ENCODE measurements at places on chromosomes 12 and 14.

DNA sequence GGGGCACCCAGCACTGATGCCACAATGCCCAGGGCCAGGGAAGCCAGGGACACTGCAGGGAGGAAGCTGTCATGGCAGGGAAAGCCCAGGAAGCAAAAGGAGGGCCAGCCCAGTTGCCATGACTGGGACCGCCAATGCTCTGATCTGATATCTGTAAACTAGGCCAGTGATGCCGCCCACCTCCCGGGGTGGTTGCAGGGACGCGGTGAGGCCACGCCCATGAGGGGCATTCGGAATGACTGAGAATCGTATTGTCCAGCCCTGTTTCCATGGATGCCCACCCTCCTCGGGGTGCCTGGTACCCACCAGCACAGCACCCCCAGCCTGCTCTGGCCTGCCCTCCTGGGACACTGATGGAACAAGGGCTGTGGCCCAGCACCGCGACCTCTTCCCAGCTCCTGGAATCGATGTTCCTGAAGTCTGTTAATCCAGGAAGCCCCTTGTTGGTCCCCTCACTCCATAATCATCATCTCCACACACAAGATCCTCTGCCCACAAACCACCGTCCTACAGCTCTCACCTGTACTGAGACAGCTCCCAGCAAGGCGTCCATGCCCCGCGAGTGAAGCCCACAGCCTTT is 48.7 kb downstream of the CHGA start:
- DNase-seq = no peak

- no peak for DNase-seq
Observed at GRCh38 chr12:82968631-82969367, 282.1 kb downstream of the TMTC2 start.

GRCh38 chr12:66365718-66366490 is 63.6 kb downstream of the HELB start:
- DNase-seq = no peak

GRCh38 chr14:102408724-102409123 is 46.0 kb downstream of the TECPR2 start:
- DNase-seq = no peak

DNA sequence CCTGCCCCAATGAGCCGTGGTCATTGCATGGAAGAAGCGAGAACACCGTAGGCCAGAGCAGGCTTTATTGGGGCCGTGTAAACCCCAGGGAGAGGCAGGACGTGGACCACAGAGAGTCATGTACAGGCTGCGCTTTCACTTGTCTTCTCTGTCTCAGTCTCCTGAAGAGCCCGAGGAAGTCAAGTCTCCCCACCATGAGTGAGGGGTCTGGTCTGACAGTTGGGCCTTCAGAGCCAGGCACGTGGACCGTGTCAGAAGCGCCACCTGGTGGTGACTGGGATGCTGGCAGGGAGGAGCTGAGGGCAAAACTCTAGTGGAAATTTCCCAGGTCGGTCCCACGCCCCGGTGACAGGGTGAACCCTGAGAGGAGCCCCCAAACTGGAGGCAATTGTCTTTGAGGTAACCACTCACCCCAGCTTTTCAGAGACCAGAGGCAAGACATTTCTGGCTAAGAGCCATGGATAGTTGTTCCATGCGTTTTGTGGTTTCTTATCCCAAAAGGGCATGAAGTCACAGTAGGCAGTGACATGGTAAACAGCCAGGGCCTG is 17.4 kb downstream of the RPS6KL1 start:
- peak; percentile 80 for DNase-seq

- DNase-seq = no peak
Observed at GRCh38 chr14:84065811-84066210, 1464.1 kb upstream of the FLRT2 start.

DNA sequence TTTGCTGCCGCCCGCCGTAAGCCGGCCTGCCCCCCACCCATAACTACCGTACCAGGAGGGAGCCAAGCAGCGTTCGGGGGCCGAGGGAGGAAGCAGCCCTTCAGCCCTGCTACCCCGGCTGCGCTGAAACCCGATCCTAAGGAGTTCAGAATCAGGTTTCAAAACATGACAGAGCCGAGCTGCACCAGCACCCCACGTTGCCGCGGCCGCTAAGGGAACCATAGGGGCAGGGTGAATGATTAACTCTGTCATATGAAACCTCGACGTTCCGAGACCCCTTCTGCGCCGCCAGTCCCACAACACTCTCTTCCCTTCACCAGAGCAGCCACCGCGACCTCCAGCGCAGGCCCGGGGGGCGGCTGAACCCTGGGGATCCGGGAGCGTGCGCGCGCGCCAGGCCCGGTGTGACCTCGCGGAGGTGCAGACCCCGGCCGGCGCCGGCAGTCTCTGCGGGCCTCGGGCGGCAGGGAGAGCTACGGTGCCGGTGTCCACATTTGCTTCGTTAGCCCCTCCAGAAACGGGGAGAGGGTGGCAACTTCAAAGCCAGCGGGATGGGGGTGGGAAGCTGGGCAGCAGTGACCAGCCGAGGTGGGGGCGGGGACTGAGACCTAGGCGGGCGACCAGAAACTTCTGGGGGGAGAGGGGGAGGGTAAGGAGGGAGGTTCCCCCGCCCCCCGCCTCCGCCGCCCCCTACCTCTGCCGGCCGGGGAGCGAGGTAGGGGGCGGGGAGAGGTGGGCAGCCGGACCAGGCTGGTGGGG is 1.6 kb downstream of the SIX4 start:
- peak; percentile 20 for DNase-seq

GRCh38 chr14:80419345-80419744 is 208.0 kb upstream of the DIO2 start:
- DNase-seq = no peak

- DNase-seq = peak; percentile 3
Observed at GRCh38 chr14:95895720-95896119, 19.1 kb downstream of the TUNAR start.

- no peak for DNase-seq
Observed at GRCh38 chr14:68589447-68590200, 203.2 kb downstream of the ZFP36L1 start.

DNA sequence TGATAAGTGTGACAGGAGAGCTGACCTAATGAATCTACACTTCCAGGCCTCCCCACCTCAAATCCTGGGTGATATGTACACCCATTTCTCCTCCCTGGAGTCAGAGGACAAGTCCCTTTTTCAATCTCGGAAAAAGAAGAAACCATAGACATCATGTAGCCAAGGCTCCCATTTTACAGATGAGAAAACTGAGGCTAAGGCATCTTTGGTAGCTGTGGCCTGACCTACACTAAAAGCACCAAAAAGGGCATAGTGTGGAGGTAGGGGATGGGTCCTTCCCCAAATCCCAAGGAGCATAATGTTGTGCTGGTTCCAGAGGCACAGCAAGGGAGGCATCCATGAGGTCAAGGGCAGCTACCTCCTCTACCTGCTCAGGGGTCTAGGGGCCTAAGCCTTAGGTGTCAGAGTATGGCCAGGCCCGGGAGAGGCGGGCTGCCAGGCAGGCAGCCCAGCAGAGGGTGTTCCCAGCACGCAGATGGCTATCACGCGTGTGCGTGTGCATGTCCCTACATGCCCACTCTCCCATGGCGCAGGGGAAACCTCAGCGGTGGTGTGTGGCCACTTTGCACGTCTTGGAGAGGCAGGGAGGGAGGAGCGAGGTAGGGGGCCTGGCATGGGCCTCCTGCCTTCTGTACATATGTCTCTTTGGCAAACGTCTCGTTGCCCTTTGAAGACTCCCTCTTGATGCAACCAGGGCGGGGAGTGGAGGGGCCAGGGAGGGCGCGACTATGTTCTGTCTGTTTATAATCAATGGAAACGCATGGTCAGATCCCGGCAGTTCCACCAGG is 2.5 kb downstream of the PGF start:
- DNase-seq = no peak

DNA sequence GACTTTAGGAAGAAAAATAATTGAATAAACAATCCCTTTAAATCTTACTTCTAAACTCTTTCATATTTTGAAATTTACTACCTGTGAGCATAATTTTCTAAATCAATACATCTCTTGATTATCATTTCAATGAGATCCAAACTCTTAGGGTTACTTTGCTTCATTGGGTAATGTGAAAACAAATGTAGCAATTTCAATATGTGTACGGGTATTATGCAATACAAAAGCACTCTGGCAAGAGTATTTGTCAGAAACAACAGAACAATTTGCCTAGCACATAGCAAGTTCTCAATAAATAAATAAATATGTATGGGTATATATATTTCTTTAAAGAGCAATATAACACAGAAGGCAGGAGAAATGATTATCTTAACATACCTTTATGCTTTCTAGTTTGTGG is 77.1 kb downstream of the PLEKHG7 start:
- DNase-seq = no peak

DNA sequence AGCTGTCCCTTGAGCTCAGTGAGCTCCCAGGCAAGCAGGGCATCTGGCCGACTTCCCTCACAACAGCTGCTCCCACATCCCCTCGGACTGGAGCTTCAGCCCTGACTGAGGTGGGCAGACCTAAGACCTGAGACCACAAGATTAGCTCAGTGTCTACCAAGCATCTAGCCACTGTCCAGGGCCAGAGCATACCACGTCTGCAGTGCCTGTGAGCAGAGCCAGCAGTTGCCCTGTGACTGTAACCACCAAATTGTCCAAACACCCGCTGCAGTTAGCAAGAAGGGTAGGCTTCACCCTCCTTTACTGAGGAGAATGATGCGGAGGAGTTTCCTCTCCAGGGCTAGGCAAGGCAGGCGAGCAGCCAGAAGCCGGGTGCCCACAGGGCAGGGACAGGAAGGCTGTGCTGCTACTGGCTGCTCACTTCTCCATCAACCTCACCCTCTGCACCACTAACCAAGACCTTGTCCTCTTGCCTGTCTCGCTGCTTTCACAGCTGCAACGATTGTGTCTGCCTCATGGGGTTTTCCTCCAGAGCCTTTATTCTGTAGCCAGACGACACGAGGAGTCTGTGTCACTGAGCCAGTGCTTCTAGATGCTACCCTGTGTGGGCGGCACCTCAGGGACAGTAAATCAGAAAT is 53.9 kb downstream of the ANAPC7 start:
- peak; percentile 39 for DNase-seq

- no peak for DNase-seq
Observed at GRCh38 chr12:3692616-3693365, 60.1 kb downstream of the CRACR2A start.

DNA sequence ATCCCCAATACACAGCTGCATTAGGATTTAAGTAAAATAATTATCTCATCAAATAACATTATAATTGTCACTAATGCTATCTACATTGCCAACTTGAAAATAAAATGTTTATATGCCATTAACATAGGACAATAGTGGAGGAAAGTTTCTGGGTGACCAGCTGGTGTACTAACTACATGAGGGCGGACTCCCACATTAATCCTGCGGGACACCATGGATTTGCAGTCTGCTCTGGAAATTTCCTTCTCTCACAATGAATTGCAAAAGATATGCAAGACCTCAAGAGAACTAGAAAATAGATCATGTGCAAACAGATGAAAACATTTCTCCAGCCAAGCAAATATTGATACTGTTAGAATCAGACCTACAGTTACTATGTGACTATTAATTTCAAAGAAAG is 390.1 kb downstream of the NAV3 start:
- no peak for DNase-seq

GRCh38 chr14:79443602-79444001 is 767.7 kb downstream of the DIO2 start:
- no peak for DNase-seq

- no peak for DNase-seq
Observed at GRCh38 chr12:22881878-22882385, 257.0 kb downstream of the ETNK1 start.

DNA sequence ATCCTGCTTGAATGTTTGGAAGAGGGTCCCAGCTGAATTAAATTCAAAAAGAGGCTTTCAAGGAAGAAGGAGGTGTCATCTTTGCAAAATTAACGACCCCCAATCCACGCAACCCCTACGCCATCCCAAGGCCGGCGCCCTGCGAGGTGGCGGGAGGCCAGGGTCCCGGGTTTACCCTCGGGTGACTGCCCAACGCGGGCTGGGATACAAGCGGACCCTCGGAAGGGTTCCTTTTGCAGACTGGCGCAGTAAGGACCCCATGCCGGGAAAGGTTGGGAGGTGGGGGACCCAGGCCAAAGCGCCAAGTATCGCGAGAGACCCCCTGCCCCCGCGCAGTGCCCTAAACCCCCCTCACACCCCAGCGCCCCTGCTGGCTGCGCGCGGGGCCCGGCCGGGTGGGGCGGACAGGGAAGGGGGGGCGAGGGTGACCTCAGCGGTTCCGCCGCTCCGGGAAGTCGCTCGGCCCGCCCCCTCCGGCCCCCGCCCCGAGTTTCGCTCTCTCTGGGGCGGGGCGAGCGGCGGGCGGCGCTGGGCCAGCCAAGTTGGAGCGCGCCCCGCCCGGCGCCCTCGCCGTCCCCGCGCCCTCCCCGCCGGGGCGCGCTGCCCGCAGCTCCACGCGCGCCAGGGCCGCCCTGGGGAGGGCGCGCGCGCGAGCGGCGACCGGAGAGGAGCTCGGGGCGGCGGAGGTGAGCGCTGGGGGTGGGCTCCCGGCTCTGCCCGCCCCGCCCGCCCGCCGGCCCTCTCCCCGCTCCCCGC is 708 bp upstream of the ZBTB42 start:
- DNase-seq = peak; percentile 84

DNA sequence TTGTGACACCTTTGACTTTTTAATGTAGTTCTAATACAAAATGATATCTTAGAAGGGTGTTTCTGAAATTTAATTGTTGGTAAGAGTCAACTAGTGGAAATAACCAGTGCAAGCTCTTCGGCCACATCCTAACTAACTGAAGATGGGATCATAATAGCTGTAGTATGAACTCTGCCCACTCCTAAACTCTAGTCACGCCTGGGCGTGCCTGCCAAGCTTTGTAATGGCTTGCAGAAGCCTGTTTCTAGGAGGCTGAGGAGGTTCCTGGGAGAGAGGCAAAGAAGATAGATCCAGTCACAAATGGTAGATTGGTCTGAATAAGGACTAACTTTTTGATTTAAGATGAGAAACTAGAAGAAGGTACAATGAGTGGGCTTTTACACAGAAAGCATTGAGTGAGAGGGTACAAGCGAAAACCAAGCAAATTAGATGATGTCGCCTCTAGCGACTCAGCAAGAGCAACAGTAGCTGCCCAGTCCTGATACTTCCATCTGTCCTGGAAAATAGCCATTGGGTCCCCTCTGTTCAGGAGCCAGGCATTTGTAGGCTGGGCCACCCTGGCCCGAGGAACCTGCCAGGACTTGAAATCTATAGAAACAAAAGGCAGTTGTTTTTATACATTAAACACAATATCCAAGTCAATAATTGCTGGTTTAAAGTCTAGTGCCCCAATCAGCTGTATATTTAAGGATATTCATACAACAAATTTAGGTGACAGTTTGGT is 148.8 kb downstream of the SLC38A4 start:
- no peak for DNase-seq

DNA sequence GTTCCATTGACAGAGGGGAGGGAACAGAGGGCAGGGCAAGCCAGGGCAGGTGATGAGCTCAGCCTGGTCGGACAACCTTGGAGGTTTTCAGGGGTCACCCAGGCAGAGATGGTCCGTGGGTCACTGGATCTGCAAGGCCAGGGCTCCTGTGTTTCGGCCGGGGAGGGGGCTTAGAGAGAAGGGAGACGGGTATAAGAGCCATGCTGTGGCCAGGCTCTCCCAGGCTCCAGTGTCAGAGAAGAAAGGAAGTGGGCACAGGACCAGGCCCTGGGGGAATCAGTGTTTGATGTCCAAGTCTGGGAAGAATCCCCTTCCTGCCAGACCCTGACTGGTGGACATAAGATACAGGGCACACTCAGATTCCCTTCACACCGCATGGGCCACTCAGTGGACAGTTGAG is 36.9 kb downstream of the DIO3 start:
- no peak for DNase-seq

GRCh38 chr14:98543074-98543473 is 728.9 kb downstream of the BCL11B start:
- no peak for DNase-seq

Measured in activated naive CD4-positive, alpha-beta T cell treated with Interleukin-2 at 50 U/mL for 16 hours (primary cell).